ENCODE measurements at places on chromosomes 16 and 17.

DNA sequence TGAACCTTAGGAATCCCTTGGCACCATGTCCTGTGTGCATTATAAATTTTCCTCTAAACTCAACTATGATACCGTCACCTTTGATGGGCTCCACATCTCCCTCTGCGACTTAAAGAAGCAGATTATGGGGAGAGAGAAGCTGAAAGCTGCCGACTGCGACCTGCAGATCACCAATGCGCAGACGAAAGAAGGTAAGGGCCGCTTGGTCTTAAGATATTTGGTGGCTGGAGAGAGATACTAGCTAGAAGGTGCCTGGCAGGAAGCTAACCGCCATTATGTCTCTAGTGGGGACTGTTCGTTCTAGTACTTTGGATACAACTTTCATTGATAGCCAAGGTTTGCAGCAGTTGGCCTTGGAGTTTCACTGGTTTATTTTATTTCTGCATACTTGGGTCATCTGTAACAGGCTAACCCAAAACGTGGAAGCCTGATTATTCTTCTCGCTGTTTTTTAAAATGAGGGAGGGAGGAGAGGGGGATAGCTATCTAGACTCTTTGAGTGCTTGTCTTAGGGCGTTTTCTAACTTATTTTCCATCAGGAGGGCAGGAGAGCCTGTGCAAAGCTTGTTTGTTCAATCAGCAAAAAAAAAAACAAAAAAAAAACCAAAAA is 1.3 kb downstream of the RBBP6 start:
- DNase-seq: no peak

- DNase-seq: no peak
Observed at GRCh38 chr17:76560877-76561221, 21.0 kb downstream of the PRCD start.

DNA sequence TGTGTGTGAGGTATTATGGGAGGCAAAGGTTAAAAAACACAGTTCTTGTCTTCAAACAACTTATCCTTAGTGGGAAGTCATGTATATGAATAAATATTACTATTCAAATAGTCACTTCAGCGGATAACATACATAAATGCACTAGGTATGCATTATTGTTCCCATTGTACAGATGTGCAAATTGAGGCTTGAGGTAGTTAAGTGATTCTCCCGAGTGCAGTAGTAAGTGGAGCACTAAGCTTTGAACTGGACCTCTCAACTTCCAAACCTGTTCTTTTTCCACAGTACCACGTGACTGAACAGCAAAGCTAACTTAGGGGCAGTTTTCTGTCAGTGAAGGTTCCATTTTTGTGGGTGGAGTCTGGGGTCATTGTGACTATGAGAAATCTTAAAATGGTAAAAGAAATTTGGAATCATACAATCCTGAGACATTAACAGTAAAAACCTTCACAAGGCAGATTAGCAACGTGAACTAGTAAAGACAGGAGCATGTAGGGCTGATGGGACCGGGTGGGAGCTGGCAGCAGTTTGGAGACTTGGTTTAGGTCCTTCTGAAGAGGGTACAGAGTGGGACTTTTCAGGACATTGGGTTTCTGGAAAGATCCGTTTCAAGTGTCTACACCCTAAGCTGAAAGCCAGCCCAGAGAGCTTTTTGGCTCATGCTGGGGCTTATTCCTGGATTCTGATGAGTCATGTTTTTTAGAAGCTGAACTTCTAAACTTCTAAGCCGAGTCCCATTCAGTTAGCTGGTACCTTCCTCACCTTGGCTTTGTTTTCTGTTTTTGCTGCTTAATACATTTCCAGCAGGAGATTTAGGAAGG is 204.9 kb downstream of the PRKCA start:
- DNase-seq: no peak

- DNase-seq: no peak
Observed at GRCh38 chr17:43800736-43801135, 20.5 kb downstream of the CFAP97D1 start.

GRCh38 chr16:85665929-85666328 is 22.8 kb downstream of the GINS2 start:
- no peak for DNase-seq

GRCh38 chr16:15644267-15644961 is 1.5 kb upstream of the MARF1 start:
- no peak for DNase-seq

- no peak for DNase-seq
Observed at GRCh38 chr17:63634163-63634562, 11.9 kb downstream of the MAP3K3 start.

DNA sequence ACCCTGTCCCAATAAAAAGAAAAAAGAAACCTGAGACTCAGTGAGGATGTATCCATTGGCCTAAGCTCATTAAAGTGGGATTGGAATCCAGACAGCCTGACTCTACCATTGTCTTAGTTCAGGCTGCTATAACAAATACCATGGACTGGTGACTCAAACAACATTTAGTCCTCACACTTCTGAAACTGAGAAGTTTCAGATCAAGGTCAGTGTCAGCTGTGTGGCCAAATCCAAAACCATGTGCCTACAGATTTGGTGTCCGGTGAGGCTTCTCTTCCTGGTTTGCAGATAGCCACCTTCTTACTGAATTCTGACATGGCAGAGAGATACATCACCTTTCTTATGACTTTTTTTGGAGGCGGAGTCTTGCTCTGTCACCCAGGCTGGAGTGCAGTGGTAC is 53.3 kb upstream of the KDM8 start:
- DNase-seq: no peak

GRCh38 chr16:66378741-66379570 is 12.5 kb downstream of the CDH5 start:
- no peak for DNase-seq

DNA sequence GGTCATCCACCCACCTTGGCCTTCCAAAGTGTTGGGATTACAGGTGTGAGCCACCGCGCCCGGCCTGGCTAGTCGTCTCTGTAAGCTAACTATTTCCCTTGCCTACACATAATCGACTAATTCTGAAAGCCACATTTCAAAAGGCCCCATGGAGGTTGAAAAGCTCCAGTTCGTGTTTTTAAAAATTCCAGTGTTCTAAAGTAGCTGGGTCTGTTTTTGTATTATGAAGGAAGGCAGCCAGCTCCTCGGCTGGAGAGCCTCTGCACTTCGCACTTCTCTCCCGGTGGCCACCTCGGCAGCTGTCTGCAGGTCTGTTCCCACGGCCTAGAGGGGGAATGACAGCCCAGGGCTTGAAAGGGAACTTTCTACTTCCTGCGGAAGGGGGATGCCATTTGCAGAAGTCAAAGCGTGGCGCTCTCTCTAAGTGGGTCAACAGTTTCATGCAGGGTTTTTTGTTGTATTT is 16.9 kb downstream of the HASPIN start:
- DNase-seq: no peak

DNA sequence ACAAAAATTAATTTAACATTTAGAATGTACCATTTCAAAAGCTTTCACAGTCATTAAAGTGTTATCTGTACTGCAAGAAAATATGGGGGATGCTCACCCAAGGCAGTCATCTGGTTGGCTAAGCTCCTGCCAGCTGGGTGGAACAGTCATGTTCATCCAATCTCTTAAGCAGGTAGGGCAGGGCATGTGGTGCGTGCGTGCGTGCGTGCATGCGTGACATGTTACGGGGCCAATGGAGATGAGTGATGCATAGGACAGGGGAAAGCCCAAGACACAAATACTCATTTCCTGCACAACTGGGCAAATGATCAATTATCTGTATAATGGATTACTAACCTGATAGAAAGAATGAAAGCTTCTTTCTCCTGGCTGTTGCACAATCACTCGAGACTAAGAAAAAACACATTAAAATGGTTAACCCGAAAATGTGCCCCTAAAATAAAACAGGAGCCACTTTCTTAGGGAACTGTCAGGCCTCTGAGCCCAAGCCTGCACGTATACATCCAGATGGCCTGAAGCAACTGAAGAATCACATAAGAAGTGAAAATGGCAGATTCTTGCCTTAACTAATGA is 104.4 kb downstream of the MYO1D start:
- no peak for DNase-seq

DNA sequence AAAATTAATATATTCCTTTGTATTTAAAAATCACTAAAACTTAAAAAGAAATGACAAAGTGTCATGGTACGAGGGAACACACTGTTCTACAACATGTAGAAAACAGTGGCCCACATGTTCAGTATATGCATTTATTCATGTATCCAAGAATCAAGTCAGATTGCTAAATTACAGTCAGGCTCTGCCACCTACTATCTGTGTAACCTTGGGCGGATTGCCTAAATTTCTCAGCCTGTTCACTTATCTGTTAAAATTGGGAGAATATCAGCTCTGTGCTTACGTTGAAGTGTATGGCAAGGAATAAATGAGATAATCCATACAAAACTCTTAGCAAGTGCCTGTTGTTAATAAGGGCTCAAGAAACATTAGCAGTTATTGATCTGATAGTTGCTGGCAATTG is 3.4 kb upstream of the USP22 start:
- no peak for DNase-seq

Measured in NCI-H187 treated with DMSO at 0.1 percent for 48 hours (cell line).